ENCODE measurements at places on chromosomes 12 and 14. TPM values are rescaled to one million over a fixed set of nuclear protein-coding genes. Genes with fewer than 3 reads are reported as not detected.

Gene CRIP2
- 1.3 TPM for total RNA-seq

Gene TSHR
- total RNA-seq = not detected

Gene FAM161B
- total RNA-seq = 2.7 TPM

Gene TAS2R46
- total RNA-seq = 0.72 TPM

Gene SPRYD3
- total RNA-seq = 30.0 TPM

Gene TAS2R9
- not detected for total RNA-seq

Gene RERG
- total RNA-seq = not detected

Gene RIC8B
- 15.2 TPM for total RNA-seq

Gene CLEC1A
- not detected for total RNA-seq

Gene RBM19
- total RNA-seq = 84.8 TPM

Gene ARHGAP9
- total RNA-seq = 119 TPM

Gene EFS
- 0.19 TPM for total RNA-seq

Gene HOXC9
- not detected for total RNA-seq

DNA sequence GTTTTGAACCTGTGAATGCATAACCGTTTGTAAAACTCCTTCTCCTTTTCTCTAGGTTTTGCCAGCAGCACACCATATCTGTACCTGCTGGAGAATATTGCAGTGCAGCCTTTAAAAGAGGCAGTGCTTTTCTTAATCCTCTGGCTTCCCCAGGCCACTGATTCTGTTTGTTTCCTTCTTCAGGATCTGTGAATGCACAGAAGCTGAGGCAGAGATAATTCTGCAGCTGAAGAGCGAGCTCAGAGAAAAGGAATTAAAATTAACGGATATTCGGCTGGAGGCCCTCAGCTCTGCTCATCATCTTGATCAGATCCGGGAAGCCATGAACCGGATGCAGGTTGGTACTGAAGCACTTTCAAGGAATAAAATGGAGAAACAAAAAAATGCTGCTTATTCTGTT, 348.7 kb downstream of the NAV3 start:
- DNase-seq = no peak
- no peaks in the 10 kb centered on the region for H3K27me3 ChIP-seq
- H3K4me3 ChIP-seq = no peak overlapping the region
- no peaks in the 10 kb centered on the region for H3K4me1 ChIP-seq
- no peak overlapping the region for H3K27ac ChIP-seq

GRCh38 chr12:114266536-114266935, 139.4 kb downstream of the TBX5 start:
- no peaks in the 10 kb centered on the region for H3K4me1 ChIP-seq
- DNase-seq = no peak
- no peaks in the 10 kb centered on the region for H3K36me3 ChIP-seq
- no peak overlapping the region for H3K27ac ChIP-seq

- H3K4me3 ChIP-seq = no peak overlapping the region
- no peaks in the 10 kb centered on the region for H3K27me3 ChIP-seq
- no peak for DNase-seq
- H3K27ac ChIP-seq = peak overlapping the region; percentile 48
- peaks cover 71% of the 10 kb centered on the region for H3K4me1 ChIP-seq
- no peaks in the 10 kb centered on the region for H3K36me3 ChIP-seq
Observed at GRCh38 chr12:116245189-116245588, 32.3 kb downstream of the MED13L start.

DNA sequence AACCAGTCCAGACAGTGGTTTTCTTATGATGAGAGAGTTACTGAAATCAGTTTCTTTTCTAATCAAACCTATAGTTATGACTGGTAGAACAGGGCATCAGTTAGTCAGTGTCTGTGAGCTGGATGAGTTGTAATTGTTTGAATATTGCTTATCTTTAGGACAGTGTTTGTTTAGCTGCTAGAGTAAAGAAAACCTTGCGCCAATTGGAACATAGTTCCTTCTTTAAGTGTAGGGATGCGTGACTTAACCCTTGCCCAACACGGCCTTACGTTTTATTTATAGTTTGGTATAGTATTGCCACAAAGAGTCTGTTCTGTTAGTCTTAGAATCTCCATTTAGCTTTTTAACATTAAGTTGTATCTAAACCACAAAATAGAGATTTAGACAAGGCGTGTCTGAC, 572.6 kb downstream of the SLC16A7 start:
- H3K27me3 ChIP-seq = no peaks in the 10 kb centered on the region
- H3K36me3 ChIP-seq = no peaks in the 10 kb centered on the region
- no peak for DNase-seq
- H3K4me1 ChIP-seq = no peaks in the 10 kb centered on the region
- H3K4me3 ChIP-seq = no peak overlapping the region

- H3K27ac ChIP-seq = no peak overlapping the region
- H3K4me3 ChIP-seq = no peak overlapping the region
- H3K4me1 ChIP-seq = no peaks in the 10 kb centered on the region
- no peak for DNase-seq
Observed at GRCh38 chr12:1453810-1454209, 140.6 kb downstream of the FBXL14 start.

GRCh38 chr12:116346741-116347140, 69.2 kb upstream of the MED13L start:
- H3K27ac ChIP-seq = no peak overlapping the region
- no peaks in the 10 kb centered on the region for H3K27me3 ChIP-seq
- H3K36me3 ChIP-seq = peaks cover 2% of the 10 kb centered on the region
- DNase-seq = no peak

GRCh38 chr12:60345442-60345841, 749.6 kb downstream of the SLC16A7 start:
- H3K27me3 ChIP-seq = no peaks in the 10 kb centered on the region
- H3K4me1 ChIP-seq = no peaks in the 10 kb centered on the region
- DNase-seq = no peak
- no peak overlapping the region for H3K27ac ChIP-seq

GRCh38 chr12:89192429-89192828, 159.9 kb downstream of the DUSP6 start:
- H3K36me3 ChIP-seq = peaks cover 31% of the 10 kb centered on the region
- no peaks in the 10 kb centered on the region for H3K4me1 ChIP-seq
- DNase-seq = no peak
- no peaks in the 10 kb centered on the region for H3K27me3 ChIP-seq
- H3K4me3 ChIP-seq = no peak overlapping the region
- no peak overlapping the region for H3K27ac ChIP-seq

DNA sequence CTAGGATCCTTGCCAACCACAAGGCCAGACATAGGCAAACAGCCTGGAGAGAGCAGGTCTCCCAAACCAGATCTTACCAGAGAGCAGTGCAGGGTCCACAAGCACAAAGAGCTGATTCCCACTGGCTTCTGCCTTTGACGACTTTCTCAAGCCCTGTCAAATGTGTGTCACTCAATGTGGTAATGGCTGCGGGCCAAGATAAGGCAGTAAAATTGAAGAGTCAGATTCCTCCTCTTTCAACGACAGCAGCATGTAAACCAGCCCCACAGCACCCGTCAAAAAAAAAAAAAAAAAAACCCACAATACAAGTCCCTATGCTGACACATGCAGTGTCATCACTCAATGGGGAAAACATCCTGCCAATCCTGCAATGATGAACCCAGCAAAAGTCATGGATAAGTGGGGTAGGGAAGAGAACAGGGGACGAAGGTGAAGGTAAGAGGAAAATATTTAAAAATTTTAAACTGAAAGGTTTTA, at the start of gene STON2:
TSS of gene STON2 (minus strand) at position 123 of the 477 bp plus-strand sequence. CDS start 1,942 bp downstream, outside the sequence.
- peaks cover 26% of the 10 kb centered on the region for H3K4me1 ChIP-seq
- peaks cover 27% of the 10 kb centered on the region for H3K27me3 ChIP-seq
- peak; percentile 50 for DNase-seq
- no peaks in the 10 kb centered on the region for H3K36me3 ChIP-seq
- H3K27ac ChIP-seq = peak within 1 kb of the TSS; percentile 81

- no peaks in the 10 kb centered on the region for H3K4me1 ChIP-seq
- no peak overlapping the region for H3K4me3 ChIP-seq
- no peak for DNase-seq
- no peak overlapping the region for H3K27ac ChIP-seq
- H3K36me3 ChIP-seq = no peaks in the 10 kb centered on the region
Observed at GRCh38 chr14:90577661-90578282, 180.9 kb downstream of the CALM1 start.

- no peaks in the 10 kb centered on the region for H3K36me3 ChIP-seq
- H3K4me1 ChIP-seq = no peaks in the 10 kb centered on the region
- H3K27ac ChIP-seq = no peak overlapping the region
- no peak overlapping the region for H3K4me3 ChIP-seq
- no peaks in the 10 kb centered on the region for H3K27me3 ChIP-seq
Observed at GRCh38 chr12:25775968-25776367, 182.5 kb upstream of the RASSF8 start.

GRCh38 chr12:53101931-53102781, 1.1 kb upstream of the SOAT2 start:
- H3K36me3 ChIP-seq = no peaks in the 10 kb centered on the region
- peaks cover 2% of the 10 kb centered on the region for H3K27me3 ChIP-seq
- DNase-seq = no peak
- H3K4me1 ChIP-seq = peaks cover 45% of the 10 kb centered on the region

DNA sequence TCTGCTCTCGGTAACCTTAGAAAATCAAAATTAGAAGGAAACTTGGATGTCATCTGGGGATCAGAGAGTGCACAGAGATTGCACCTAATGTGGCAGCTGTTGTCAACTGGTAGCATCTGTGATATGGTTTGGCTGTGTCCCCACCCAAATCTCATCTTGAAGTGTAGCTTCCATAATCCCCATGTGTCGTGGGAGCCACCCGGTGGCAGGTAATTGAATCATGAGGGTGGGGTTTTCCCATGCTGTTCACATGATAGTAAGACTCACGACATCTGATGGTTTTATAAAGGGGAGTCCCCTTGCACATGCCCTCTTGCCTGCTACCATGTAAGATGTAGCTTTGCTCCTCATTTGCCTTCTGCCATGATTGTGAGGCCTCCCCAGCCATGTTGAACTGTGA, 127.7 kb upstream of the SRRM4 start:
- H3K36me3 ChIP-seq = no peaks in the 10 kb centered on the region
- no peak overlapping the region for H3K27ac ChIP-seq
- H3K27me3 ChIP-seq = no peaks in the 10 kb centered on the region
- DNase-seq = no peak
- H3K4me3 ChIP-seq = no peak overlapping the region

- no peaks in the 10 kb centered on the region for H3K4me1 ChIP-seq
- no peak overlapping the region for H3K4me3 ChIP-seq
- peaks cover 8% of the 10 kb centered on the region for H3K27me3 ChIP-seq
Observed at GRCh38 chr14:52012635-52013034, 23.3 kb downstream of the RTRAF start.

GRCh38 chr12:70031046-70031445, 206.0 kb downstream of the MYRFL start:
- no peak overlapping the region for H3K4me3 ChIP-seq
- no peaks in the 10 kb centered on the region for H3K4me1 ChIP-seq
- peaks cover 6% of the 10 kb centered on the region for H3K27me3 ChIP-seq
- H3K27ac ChIP-seq = no peak overlapping the region

- H3K4me1 ChIP-seq = peaks cover 69% of the 10 kb centered on the region
- H3K27ac ChIP-seq = peak overlapping the region; percentile 49
Observed at GRCh38 chr14:31029016-31029970, 3.1 kb upstream of the STRN3 start.

DNA sequence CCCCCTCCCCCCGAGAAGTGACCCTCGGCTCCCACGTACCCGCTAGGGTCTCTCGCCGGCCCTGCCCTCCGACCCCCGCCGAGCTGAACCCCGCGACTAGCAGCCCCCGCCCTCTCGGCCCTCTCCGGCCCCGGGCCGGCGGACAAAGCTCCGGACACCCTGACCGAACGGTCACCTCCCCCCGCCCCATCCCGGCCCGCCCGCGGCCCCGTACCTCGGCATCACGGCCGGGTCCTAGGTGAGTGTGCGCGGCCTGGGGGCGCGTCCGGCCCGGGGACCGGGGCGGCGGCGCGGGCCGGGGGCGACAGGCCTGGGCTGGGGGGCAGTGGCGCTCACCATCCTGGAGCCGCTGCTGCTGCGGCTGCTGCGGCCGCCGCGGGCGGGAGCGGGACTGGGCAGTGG, at the start of gene FIGNL2:
TSS of gene FIGNL2 (minus strand) at position 393 of the 402 bp plus-strand sequence. CDS start 26,305 bp downstream, outside the sequence.
- H3K4me3 ChIP-seq = peak within 1 kb of the TSS; percentile 74
- no peaks in the 10 kb centered on the region for H3K36me3 ChIP-seq
- peaks cover 17% of the 10 kb centered on the region for H3K4me1 ChIP-seq
- H3K27me3 ChIP-seq = peaks cover 45% of the 10 kb centered on the region
- no peak within 1 kb of the TSS for H3K27ac ChIP-seq
- no peak for DNase-seq

GRCh38 chr12:113170926-113171325, 14.4 kb downstream of the DDX54 start:
- peaks cover 5% of the 10 kb centered on the region for H3K4me1 ChIP-seq
- H3K27me3 ChIP-seq = no peaks in the 10 kb centered on the region
- no peak overlapping the region for H3K4me3 ChIP-seq
- no peak for DNase-seq
- peaks cover 10% of the 10 kb centered on the region for H3K36me3 ChIP-seq

DNA sequence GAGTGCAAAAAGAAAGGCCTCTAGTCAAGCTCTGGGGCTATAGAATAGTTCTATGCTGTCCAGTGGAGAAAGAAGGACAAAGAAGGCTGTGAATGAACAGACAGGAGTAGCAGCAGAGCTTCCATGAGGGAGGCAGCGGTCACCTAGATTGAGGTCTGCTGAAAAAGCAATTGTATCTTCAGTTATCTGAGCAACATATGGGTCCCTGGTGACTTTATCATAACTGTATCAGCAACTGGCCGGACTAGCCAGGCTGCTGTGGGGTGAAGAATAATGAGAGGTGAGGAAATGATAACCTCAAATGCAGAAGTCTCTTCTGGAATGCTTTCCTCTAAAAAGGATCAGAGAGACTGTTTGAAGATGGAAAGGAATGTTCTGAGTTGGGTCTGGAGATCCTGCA, 971.3 kb upstream of the TMEM132C start:
- H3K36me3 ChIP-seq = peaks cover 3% of the 10 kb centered on the region
- no peaks in the 10 kb centered on the region for H3K4me1 ChIP-seq
- no peaks in the 10 kb centered on the region for H3K27me3 ChIP-seq
- DNase-seq = no peak
- H3K4me3 ChIP-seq = no peak overlapping the region

- no peak for DNase-seq
- H3K4me1 ChIP-seq = peaks cover 56% of the 10 kb centered on the region
- no peaks in the 10 kb centered on the region for H3K27me3 ChIP-seq
- peaks cover 13% of the 10 kb centered on the region for H3K36me3 ChIP-seq
Observed at GRCh38 chr12:50086148-50086547, 1.0 kb downstream of the SMARCD1 start.

- H3K4me1 ChIP-seq = peaks cover 5% of the 10 kb centered on the region
- H3K27me3 ChIP-seq = no peaks in the 10 kb centered on the region
- H3K4me3 ChIP-seq = no peak overlapping the region
- H3K36me3 ChIP-seq = no peaks in the 10 kb centered on the region
- no peak for DNase-seq
- no peak overlapping the region for H3K27ac ChIP-seq
Observed at GRCh38 chr14:55724736-55725135, 144.7 kb downstream of the KTN1 start.

GRCh38 chr12:45909041-45909713, 81.2 kb downstream of the SCAF11 start:
- H3K27me3 ChIP-seq = no peaks in the 10 kb centered on the region
- H3K27ac ChIP-seq = peak overlapping the region; percentile 45
- H3K4me3 ChIP-seq = no peak overlapping the region
- DNase-seq = no peak

GRCh38 chr12:106580671-106581508, 1.9 kb upstream of the RFX4 start:
- peaks cover 2% of the 10 kb centered on the region for H3K36me3 ChIP-seq
- peaks cover 83% of the 10 kb centered on the region for H3K27me3 ChIP-seq
- H3K27ac ChIP-seq = no peak overlapping the region
- H3K4me1 ChIP-seq = peaks cover 39% of the 10 kb centered on the region
